Transverse colon (tissue), 4 donors: ENCODE measurements at places on chromosomes 7 and 10.

GRCh38 chr7:31633894-31634494 is 53.0 kb upstream of the PPP1R17 start:
- DNase-seq: peak; percentile 62

- no peak for DNase-seq
Observed at GRCh38 chr10:77319557-77319956, 318.1 kb downstream of the KCNMA1 start.

DNA sequence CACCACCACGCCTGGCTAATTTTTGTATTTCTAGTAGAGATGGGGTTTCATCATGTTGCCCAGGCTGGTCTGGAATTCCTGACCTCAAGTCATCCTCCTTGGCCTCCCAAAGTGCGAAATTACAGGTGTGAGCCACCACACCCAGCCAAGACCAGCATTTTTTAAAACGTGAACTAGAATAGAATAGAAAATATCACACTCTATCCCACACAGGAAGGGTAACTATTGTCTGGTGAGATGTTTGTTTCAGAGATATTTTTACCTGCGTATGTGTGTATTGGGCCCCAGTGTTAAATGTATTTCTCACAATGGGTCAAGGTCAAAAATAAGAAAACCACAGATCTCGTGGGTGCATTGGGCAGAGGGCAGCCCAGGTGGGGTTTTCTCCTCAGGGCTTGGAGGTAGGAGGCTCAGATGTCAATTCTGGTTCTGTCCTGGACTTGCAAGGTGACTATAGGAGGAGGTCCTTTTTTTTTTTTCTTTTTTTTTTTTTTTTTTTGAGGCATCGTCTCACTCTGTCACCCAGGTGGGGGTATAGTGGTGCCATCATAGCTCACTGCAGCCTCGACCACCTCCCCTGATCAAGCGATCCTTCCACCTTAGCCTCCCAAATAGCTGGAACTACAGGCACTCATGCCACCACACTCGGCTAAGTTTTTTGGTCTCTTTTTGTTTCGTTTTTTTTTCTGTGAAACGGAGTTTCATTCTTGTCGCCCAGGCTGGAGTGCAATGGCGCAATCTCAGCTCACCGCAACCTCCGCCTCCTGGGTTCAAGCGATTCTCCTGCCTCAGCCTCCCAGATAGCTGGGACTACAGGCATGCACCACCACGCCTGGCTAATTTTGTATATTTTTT is 19.0 kb downstream of the SH2B2 start:
- peak; percentile 44 for DNase-seq

DNA sequence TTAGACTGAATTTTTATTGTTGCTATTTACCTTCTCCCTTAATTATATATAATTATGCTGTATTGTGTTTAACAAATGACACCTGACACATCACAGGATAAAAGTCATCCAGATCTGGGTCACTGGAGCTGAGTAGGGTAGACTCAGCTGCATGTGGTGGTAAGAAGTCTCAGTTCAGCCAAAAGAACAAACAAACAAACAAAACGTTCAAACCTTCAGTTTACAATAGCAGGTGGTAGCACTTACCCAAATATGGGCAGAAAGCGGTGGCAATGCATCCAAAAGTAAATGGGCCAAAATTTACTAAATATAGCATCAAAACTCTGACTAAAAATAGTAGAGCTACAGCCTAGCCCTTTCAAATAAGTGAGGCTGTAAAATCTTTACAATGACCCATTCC is 42.2 kb downstream of the ZWINT start:
- no peak for DNase-seq
